Pericardium fibroblast (primary cell): ENCODE measurements at places on chromosomes 11 and 22. TPM values are rescaled to one million over a fixed set of nuclear protein-coding genes. Genes with fewer than 3 reads are reported as not detected.

Gene C11orf87
- 0.12 TPM in 1 of 2 replicates, not detected in the other for total RNA-seq

Gene TYR
- total RNA-seq, result not detected in 2 replicates

Gene ASPHD2
- 0.82 and 1.1 TPM in 2 replicates for total RNA-seq

Gene PANX2
- 0.35 and 0.60 TPM in 2 replicates for total RNA-seq

Gene OSBP2
- 1.5 and 2.0 TPM in 2 replicates for total RNA-seq

Gene RAB3IL1
- 28.1 and 28.5 TPM in 2 replicates for total RNA-seq

Gene SYT12
- 1.5 TPM in 1 of 2 replicates, not detected in the other for total RNA-seq

Gene OR52E8
- total RNA-seq, result not detected in 2 replicates

Gene MFNG
- not detected in 2 replicates for total RNA-seq
